Testis (tissue), 5 donors: ENCODE measurements at places on chromosomes 3 and 15. TPM values are rescaled to one million over a fixed set of nuclear protein-coding genes. Genes with fewer than 3 reads are reported as not detected.

DNA sequence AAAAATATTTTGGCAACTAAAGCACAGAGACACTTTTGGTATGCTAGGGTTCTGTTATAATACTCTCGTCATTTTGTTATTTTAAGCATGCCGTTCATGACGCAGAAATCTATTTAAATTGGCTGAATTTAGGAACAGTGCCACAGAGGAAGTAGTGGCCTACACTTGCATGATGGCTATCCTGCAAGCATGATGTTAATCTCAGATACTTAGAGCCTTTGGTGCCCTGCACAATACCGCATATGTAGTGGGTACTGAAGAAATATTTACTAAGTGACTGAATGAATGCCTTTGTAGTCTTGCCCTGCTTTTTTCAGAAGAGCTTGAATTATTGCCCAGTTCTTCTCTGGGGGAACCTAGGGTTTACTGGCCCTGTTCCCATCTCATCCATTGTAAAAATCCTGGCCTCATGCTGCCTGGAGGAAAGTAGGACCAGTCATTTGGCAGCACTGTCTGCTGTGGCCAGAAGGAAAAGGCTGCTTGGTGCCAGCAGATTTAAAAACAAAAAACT is 79.0 kb downstream of the SERPINI1 start:
- no peak for DNase-seq

Gene P2RY14
- total RNA-seq = 0.47 TPM

DNA sequence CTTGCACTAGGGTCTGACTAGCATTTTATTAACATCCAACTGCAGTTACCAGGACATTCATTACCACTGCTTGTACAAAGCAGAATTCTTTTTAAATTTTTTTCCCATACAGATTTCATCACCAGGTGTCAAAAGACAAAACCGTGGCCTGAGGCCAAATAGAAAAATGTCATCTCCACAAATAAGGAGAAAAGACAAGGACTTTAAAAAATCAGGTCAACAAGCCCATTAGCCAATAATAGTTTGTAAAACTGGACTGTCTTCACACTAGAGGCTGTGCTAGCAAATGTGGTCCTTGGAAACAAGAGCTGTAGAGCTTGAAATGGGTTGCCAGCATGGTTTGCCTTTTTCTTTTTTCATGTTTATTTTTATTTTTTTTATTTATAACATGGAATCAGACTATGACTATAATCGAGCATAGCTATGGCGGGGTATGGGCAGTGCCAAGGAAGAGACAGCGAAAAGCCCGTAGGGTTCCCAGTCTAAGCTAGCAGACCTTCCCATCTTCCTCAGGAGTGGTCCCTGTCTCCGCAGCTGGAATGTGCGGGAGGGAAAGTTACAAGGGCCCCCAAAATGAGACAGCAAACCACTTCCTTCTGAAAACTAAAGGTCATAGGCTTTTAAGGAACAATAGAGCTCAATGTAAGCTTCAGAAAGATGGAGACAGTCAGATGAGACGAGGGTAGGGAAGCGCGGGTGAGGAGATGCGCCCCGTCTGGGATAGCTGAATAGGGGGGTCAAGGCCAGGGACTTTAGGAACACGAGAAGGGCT is 1.5 kb downstream of the PTPN9 start:
- peak; percentile 30 for DNase-seq

Gene AKAP13
- 187 TPM for total RNA-seq

DNA sequence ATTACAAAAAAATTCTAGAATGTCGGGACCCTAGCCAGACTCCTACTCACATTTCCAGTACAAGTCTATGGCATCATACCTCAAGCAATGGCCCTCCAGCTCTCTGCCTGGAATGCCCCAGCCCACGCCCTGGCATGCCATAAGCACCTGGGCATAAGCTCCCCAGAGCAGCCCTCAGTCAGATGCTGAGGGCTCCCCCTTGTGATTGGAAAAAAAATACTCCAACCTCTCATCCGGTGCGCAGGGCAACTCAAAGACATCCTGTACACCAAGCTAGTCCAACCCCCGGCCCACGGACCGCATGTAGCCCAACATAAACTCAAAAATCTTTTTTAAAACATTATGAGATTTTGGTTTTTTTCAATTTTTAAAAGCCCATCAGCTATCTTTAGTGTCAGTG is 115.4 kb downstream of the NEK10 start:
- peak; percentile 60 for DNase-seq

DNA sequence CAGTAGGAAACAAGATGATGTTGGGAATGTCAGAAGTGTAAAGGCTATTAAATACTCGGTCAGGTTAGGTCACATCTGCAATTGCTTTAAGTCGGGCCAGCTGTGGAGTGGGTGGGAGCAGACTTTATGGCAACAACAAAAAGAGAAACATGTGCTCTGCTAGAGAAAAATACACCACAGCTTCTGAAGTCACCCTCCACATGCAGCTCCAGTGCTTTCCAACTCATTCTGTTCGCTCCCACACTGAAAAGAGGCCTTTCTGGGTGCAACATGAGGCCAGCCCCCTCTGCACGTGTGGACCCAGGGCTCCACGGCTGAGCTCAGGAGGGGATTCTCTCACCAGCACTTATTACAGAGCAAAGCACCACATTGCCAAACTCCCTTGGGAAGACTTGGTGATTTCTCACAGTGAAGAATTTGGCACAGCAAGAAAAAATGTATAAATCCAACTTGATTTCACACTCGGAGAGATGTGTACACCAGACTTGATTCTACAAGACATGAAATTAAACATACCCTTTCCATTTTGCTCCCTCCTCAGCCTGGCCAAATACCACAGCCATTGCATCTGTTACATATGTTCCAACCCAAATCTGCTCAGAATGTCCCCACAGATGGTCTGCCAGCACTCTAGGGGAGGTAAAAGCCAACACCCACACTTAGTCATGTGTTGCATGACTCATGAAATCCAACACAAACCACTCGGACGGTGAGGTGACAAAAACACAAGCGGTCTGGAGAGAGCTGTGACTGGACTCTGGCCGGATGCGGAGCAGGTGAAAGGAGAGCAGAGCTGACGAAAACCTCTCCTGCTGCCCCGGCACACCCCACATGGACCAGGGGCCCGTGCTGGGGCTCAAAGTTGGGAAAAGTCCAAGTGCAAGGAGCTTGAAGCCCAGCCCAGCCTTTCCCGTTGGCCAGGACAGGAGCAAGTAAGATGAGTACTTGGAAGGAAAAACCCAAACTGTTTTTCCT is 74.6 kb downstream of the ITGB5 start:
- peak; percentile 34 for DNase-seq

Gene CDHR4
- 5.9 TPM for total RNA-seq

DNA sequence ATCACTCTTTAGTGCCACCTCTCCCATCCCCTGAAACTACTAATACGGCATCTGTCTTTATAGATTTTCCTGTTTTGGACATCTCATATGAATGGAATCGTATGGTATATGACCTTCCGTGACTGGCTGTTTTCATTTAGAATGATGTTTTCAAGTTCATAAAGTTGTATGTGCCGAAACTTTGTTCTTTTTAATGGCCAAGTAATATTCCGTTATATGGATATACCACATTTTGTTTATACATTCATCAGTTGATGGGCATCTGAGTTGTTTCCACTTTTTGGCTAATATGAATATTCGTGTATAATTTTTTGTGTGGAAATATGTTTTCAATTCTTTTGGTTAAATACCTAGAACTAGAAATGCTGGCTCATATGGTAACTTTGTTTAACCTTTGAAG is 49.5 kb downstream of the PIAS1 start:
- no peak for DNase-seq

DNA sequence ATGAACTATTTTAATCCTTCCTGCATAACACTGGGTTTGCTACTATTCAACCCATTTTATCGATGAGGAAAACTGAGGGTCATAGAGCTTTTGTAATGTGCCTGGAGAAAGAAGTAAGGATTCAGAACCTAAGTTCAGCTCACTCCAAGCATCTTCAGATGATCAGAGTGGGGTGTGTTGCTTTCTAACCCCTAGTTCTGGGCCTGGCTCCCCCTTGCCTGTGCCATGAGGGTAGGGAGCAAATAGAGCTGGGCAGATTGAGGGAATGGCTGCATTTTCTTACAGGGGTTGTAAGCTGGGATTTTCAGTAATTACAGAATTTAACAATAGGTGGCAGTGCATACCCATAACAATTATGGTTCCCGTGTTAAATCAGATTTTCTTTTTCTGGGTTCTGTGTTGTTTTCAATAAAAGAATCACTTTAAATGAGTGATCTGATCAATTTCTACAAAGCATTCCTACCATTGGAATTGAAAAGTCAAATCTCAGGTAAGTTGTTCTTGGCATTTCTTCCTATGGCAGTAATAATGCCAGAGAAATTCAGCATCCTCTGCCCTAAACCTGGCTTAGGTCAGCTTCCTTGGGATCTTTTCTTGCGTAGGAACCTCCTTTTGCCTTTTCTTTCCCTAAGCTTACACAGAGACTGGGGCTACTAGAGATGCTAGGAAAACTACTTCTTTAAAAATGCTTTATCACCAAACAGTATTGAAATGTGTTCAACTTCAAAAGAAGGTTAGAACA is 103.8 kb upstream of the IL12A start:
- no peak for DNase-seq
